ENCODE measurements at places on chromosomes 16 and 17. TPM values are rescaled to one million over a fixed set of nuclear protein-coding genes. Genes with fewer than 3 reads are reported as not detected.

Gene PRSS33
- polyA plus RNA-seq, result 0.26 TPM

Gene TEKT5
- polyA plus RNA-seq, result 0.21 TPM

Gene FOXO3B
- 7.7 TPM for polyA plus RNA-seq

Gene TANC2
- 33.5 TPM for polyA plus RNA-seq

Gene OR1A2
- not detected for polyA plus RNA-seq

Gene BORCS6
- 4.9 TPM for polyA plus RNA-seq

DNA sequence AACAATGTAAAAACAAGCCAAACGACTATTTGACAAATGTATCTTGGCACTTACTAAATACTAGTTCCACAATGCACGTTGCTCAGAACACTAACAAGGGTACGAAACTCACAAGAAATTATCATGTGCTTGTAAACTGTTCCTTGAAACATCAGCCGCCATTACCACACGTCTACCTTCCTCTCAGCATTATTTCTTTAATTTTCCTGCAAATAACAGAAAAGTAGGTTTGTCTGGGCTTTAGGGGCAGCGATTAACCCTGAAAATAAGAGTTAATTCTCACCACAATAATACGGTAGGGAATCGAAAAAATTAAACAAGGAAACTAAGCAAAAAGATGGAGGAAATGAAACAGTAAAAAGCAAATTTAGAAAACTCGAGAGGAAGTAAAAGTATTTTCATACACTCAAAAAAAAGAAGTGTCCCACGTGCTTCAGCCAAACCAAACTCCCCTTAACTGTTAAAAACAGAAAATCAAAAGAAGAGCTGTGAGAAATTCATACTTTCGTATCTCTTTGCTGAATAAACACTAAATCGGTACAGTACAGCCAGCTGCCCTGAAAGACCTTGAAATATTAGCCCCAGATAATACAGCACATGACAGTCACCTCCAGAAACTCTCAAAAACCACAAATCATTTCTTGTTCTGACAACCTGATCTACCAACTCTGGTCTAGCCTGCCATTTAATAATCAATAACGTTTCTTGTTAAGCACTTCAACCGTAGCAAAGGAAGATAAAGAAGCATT, 1.2 kb downstream of the ARHGAP17 start:
- no peak for DNase-seq

DNA sequence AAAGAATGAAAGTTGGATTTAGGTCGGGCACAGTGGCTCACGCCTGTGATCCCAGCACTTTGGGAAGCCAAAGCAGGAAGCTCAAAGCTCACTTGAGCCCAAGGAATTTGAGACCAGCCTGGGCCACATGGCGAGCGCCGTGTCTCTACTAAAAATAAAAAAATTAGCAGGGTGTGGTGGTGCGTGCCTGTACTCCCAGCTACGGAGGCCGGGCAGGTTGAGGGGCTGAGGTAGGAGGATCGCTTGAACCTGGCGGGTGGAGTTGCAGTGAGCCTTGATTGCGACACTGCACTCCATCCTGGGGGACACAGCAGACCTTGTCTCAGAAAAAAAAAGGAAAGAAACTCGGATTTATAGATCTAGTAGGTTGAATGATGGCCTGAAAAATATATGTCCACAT, 37.4 kb upstream of the RPH3AL start:
- DNase-seq, result no peak

- DNase-seq, result no peak
These were observed 39.5 kb downstream of the VMP1 start for GRCh38 chr17:59746849-59747445.

DNA sequence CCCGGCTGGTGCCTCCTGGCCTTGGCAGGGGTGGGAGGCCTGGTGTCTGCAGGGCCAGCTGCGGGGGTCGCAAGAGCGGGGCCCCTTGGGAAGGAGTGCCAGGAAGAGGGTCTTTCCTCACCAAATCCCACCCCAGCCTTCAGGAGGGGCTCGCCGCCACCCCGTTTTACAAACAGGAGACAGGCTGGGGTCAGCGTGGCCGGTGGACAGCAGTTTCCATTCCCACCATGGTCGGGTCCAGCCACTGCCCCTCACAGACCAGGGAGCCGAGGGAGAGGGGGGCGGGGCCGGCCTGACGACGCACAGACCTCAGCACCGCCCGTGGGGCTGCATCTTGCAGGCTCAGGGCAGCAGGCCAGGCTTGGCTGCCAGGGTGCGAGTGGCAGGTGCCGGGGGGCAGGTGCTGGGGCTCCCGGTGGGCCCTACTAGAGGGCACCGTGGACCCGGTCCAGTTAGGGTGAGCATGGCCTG, 7.6 kb downstream of the CBFA2T3 start:
- no peak for DNase-seq

GRCh38 chr16:83561876-83562275, 245.9 kb upstream of the HSBP1 start:
- peak; percentile 48 for DNase-seq

DNA sequence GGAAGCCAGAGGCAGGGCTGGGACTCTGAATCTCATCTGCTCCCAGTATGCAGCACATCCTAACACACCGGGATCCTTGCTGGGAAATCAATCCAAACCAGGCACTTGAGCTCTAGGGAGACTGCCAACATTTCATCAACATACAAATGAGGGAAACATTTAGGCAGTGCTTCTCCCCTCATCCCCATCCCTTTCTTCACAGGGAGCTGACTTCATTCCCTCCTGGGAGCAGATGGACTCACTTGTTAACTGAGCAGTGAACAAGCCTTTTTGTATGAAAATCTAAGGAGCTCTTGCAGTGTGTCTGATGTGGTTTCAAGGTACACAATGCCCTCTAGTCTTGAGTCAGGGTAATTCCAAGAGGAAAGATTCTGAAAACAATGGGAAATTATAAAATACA, 96.3 kb downstream of the TMEM114 start:
- DNase-seq, result no peak

GRCh38 chr16:86428729-86429517, 81.4 kb upstream of the FOXF1 start:
- no peak for DNase-seq

All from renal pelvis (tissue), 12 donors.